Activated CD4-positive, alpha-beta T cell treated with anti-CD3 and anti-CD28 coated beads, Interleukin-2, amount 50 U/mL, for 1 hour (primary cell): ENCODE measurements at places on chromosomes 3 and 15.

DNA sequence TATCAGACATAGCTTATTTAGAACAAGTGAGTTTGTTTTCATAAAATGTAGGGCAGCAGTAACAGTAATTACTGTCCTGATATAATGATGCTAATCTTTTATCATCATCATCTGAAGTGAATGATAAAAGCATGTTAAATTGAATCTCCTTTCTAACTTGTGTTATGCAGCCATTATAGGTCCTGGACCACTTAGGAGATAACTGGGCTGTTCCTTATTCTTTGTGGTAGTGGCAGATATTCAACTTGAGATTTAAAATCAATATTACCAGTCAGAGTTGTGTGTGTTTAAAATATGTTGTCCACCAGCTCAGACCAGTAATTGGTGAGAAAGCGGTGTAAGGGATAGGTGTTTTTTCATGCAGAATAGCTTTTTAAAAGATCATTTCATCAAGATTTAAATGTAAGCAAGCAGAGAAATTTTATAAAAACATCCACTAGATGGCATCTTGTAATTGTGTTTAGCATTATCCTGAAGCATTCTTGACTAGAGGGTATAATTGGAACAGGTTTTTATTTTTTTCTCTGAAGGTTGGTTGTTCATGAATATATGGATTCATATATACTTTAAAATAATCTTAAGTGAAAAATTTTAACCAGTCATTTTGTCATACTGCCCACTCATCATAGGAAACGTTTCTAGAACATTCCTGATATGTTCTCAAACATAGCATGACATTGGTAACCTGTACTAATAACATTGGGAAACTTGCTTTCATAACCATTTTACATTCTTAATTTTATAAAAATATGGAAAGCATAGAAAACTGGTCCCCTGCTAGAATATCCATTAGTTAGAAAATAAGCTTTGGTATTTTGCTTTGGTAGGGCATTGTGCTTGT is 153.9 kb downstream of the BBX start:
- DNase-seq, result no peak

GRCh38 chr3:21835264-21835663 is 84.3 kb upstream of the ZNF385D start:
- DNase-seq, result no peak

DNA sequence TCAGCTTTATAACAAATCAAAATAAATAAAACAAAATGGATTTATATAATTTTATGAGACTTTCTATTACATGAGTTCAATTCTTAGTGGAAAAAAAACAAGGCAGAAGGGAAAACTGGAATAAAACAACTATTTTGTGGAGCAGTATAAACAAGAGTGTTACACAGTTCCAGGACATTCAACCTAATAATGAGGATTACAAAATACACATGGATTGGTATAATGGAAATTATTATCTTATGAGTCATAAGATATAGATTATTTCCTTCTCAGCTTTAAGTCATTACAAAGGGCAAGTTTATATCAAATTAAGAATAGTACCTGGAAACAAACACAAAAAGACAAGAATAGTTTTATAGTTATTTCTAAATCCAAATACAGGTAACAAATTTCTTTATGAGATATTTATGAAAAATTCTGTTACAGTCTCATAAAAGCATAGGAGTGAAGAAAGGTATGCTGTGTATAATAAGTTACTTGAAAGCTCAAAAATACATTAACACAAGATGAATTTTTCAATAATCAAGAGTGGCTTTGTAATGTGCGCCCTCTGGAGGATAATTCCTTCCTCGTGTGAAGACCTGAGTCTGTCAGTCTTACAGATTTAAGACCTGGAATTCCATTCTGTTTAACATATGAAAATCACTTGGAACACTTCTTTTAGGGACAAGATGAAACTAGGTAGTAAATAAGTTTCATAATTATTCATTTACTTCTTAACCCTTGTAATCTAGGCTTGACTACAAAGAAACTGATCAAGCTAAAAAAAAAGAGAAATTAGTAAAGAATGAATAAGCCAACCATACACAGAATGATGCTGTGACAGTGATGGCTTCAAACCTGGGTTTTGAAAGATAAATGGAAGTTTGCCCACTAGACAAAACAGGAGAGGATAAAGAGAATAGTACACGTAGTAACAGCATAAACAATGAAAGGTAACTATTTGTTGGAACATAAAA is 9.5 kb downstream of the COPS2 start:
- peak; percentile 16 for DNase-seq

DNA sequence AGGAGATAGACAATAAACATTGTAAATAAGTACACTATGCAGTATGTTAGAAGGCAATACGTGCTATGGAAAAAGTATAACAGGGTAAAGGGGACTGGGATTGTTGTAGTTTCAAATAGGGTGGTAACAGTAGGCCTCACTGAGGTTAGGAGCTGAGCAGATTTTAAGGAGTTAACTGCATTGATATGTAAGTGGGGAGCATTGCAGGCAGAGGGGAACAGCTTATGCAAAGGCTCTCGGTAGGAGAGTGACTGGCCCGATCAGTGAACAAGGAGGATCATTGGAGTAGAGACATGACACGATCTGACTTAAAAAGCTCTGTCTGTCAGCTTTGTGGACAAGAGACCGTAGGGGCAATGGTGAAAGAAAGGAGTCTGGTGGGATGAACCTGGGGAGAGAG is 46.8 kb downstream of the PCCB start:
- DNase-seq, result no peak

DNA sequence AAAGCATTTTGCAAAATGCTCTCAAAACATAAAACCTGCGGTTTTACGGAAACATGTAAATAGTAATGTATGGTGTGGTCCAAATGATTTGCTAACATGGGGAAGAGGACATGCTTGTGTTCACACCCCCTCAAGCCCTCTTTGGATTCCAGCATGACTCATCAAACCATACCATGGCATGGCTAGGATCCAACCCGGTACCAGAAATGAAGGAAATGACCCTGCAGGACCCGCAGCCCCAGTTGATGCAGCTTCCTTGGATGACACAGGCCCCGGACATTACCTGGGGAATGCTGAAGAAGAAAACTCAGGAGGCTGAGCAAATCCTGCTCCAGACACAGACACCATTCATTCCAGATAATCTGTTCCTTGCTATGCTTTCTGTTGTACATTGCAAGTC is 222.9 kb downstream of the DTWD1 start:
- no peak for DNase-seq

DNA sequence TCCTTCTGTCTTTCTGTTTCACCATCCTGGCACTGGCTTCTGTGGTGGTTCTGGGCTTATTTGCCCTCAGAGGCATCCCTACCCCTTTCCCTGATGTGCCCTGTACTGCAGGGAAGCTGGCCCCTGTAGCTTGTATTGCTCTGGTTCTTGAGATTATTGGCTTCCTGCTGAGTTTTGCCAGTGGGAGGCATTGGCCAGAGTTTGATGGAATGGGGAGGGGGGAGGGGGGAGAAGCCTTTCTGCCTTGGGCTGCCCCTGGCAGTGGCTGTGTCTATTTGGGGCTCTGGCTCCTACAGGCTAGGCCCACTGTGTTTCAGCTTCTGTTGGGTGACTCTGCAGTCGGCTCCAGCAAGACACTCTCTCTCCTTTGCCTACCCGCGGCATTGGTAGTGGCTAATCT is 41.6 kb upstream of the SEMA6D start:
- no peak for DNase-seq

DNA sequence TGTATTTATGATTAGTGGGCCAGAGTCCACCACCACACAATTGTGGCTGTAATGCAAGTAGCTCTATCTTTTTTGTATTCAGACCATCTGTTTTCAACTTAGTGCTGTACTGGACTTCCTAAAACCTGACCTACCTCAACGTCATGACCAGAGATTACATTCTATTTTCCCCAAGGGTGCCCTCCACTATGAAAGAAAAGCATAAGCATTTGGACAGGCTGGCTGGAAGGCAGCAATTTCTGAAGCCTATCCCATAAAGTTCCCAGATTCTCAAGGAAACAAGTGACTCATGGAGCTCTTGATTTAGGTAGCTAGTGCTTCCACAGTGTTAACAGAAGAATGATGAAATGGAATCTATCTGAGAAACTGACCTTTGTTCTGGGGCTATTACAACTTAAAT is 75.8 kb downstream of the COL8A1 start:
- DNase-seq, result no peak

- DNase-seq, result no peak
Observed at GRCh38 chr3:108044699-108045098, 46.1 kb downstream of the CD47 start.

DNA sequence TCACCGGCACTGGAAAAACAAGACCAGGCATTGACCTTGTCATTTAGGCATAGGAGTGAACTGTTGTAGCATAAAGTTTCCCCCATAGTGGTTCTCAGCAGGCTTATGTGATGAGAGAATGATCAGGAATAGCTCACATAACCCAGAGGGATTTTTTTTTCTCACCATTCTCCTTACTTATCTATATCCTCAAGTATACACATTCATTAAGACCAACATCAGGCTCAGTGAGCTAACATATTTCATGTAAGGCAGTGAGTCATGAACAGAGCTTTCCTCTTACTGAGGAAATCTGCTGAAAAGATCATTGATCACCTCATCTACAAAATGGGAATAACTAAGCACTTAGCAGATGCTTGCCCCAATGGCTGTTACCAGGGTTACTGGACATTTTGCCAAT is 396.6 kb upstream of the TMCO5A start:
- no peak for DNase-seq

- DNase-seq, result no peak
Observed at GRCh38 chr15:67397139-67397538, 123.8 kb upstream of the C15orf61 start.

DNA sequence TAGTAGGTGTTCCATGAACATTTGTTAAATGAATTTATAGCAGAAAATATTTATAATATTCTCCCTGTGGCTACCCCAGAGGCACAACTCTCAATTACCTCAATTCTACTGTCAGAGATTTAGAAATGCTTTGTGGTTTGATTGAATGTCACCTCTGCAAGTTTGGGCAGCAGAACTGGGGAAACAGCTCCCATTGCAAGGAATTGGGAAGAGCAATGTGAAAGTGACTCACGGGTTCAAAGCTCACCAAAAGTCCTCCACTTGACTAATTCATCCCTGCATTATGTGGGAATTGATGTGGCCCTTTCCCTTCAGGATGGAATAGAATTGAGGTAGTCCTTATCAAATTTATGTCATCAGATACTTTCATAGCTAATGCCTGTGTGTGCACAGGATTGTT is 562.7 kb downstream of the MFSD1 start:
- no peak for DNase-seq

GRCh38 chr15:85527895-85528294 is 147.5 kb downstream of the AKAP13 start:
- DNase-seq, result no peak

- DNase-seq, result no peak
Observed at GRCh38 chr3:50120364-50121071, 31.8 kb downstream of the RBM5 start.

GRCh38 chr15:96234109-96234892 is 96.2 kb upstream of the NR2F2 start:
- no peak for DNase-seq

- DNase-seq, result no peak
Observed at GRCh38 chr15:58537033-58537432, 105.2 kb downstream of the LIPC start.

DNA sequence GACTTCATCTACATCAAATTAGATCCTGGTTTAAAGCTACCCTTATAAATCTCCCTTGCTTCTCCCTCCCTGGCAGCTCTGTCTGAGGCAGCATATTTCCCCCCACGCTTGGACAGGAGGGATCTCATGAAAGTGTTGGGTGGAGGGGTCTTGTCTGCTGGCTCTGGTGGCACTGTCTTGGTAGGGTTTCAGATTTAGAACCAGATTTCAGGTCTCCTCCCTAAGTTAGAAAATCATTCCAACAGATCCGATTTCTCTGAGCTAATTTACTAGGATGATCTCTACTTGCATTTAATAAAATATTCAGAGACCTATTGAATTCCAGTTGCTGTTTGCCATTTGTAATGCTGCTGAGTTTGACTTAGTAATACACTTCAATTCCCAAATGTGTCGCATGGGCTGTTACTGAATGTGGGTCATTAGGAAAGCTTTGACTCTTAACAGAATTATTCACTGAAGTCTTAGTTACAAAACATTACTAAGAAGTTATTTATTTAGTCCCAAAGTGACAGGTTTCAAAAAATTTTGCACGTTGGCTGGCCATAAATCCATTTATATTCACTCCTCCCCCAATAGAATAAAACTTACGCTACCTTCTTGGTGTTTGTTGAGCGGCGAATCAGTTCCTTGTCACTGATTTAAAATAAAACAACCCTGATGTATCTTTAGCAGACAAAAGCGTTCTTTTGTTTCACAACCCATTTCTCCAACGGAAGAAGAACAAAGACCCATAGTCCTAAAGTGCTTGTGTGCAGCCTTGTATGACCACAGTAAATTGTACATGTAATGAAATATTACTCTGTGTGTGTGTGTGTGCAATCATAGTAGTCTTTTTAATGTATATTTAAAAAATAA is 84.5 kb downstream of the TRAK1 start:
- no peak for DNase-seq

DNA sequence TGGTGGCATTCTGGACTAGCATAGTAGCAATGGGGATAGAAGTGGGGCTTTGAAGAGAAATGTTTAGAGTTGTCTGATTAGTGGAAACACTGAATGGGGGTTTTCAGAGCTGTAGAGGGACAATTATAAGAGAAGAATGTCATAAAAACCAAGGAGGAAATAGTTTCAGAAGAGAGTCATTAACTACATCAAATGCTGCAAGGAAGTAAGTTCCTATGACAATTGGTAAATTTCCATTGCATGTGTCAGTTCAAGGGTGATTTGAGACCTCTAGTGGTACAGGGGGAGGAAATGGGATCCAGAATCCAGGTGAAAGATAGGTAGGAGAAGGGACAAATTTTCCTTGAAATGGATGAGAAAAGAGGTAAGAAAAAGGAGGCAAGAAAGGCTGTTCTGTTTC is 68.3 kb upstream of the TBC1D5 start:
- DNase-seq, result no peak

DNA sequence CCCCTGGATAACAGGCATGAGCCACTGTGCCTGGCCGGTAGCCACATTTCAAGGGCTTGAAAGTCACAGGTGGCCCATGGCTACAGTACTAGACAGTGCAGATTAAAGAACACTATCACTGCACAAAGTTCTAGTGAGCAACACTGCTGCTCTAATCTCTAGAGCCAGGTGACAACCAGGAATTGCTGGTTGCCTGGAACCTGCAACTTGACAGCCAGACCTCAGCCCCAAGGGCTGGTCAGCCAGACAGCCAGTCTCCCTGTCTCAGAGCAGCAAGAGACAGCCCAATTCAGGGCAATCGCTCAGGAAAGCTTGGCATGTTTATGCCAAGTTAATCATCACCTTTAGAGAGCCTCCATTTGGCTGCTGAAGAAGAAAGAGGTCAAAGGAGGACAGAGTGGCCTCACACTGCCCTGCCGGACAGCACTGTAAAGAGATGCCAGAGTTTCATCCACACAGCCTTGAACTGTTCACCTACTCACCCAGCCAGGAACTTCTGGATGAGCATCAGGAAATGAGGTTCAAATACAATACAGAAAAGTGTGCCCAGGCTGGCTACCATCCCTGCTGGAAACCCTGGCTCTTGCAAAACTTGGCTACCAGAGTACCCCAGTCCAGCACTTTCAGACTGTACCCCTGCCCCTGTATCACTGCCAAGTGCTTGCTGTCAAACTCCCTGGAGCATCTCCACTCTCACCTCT is 6.0 kb downstream of the CCDC12 start:
- DNase-seq, result no peak

GRCh38 chr3:191915712-191916111 is 454.7 kb downstream of the PYDC2 start:
- DNase-seq, result no peak
